ENCODE measurements at places on chromosomes 5 and 9.

GRCh38 chr5:62574599-62574998 lies 4.0 kb upstream of the LRRC70 start:
- DNase-seq: no peak

DNA sequence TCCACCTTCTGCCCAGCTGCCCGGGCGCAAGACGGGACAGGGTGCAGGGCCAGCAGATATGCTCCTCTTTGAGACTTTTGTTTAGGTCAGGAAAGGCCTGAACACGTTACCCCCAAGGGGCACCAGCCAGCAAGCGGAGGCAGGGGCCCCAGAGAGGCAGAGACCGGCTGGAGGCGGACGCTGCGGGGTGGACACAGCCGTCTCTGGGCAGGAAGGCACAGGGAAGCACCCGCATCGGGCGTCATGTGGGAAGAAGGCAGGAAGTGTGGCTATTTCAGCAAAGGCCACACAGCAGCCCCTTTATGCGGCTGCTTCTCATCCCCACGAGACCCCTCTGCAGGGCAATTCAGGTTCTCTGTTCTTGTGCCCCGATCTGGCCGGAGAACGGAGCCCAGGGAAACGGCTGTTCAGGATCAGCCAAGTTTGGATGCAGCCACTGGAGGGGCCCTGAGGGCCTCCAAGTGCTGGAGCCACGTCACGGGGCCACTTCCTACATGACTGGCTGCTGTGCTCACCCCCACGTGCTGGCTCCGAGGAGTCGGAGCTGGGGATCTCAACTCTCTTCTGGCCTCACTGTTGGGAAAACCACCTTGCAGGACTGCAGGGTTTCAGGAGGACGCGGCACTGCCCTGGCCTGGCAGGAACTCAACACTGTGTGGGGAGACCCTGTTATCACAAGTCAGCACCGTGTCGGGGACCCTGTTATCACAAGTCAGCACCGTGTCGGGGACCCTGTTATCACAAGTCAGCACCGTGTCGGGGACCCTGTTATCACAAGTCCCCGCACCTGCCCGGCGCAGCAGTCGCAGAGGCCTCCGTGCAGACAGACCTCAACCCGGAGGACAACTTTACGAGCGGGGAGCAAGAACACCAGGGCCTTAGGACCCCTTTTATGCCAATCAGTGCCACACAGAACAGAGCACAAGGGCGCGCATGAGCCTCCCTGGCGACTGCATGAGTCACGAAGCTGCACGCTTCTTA lies 44.4 kb downstream of the SLC12A7 start:
- peak; percentile 52 for DNase-seq

DNA sequence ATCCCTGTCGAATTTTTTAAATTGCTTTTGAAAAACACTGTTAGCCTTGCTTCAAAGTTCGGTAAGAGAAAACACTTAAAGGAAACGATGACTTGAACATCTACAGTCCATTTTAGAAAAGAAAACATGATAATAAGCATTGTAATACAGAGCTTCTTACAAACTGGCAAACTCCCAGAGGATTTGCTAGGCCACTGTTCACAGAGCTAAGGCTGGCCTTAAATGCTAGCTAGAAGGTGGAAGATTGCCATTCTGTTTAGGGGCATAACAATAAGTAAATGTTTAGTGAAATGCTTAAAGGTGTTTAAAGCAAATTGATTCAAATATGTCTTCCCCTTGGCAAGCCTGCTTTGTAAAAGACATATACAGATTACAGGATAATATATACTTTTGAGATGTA lies 169.6 kb downstream of the TLE4 start:
- DNase-seq: no peak

DNA sequence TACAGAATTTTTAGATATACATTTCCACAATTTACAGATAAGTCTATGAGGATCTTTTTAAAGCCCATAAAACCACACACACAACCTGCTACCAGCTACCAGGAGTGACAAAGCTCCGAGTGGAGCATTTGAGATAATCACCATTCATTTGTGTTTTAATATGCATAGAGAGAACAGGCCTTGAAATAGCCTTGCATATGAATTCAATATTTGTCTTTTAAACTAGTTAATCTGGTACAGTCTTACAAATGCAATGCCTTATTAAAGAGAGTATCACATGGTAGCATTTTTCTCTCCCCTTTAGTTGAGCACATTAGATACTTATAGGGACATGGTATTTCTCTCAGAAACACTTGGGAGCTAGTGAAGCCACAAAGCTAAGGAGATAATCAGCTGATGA lies 49.1 kb downstream of the SEMA5A start:
- DNase-seq: no peak

DNA sequence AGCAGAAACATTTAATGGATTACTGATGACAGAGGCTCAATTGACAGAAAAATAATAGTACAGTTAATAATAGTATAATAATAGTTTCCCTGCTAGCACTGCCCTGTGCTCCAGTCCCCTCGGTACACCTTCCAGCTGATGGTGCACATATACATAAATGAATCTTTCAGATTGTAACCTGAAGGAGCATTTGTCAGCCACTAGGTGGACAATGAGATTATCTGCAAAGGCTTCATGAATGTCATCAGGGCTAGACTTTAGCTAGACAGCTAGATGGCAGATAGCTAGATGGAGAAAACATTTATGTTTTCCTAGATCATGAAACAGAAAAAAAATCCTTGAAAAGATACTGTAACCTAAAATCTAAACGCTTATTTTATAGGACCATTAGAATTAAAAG lies 304.4 kb upstream of the SMC2 start:
- no peak for DNase-seq

DNA sequence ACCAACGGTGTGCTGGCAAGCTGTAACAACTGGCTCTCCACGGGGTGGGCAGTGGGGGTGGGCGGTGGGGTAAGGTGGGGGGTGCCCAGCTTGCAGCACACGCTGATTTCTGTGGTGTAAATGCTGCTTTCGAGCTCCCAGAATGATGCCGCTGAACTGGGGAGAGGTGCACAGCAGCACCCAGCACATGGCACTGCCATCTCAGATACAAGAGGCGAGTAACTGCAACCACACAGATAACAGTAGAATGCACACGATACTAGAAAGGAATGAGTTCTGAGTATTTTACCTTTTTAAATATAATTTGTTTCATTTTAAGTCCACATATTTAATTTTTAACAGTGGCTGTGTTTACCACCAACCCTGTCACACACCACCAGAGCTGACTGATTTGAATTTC lies 87.9 kb downstream of the SEMA4D start:
- no peak for DNase-seq

DNA sequence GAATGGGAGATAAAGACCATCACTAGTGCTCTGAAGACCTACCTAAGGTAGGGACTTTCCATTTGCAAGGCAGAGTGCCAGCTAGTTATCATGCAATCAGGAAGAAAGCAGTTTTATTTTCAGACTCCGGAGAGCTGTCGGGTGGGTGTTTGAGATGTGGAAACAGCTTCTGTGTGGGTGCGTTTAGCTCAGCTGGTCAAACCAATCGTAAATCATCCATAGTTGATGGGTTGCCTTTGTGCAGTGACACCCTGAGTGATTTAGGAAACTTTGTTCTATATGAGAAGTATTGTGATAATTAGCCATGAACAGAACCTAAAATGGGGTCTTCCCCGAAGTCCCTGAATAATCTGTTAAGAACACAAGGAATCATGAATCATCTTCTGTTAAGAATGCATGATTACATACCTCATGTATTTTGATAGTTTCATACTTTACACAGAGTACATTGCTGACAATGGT lies 284.3 kb downstream of the ARHGAP26 start:
- DNase-seq: no peak

- DNase-seq: no peak
Measured at GRCh38 chr5:132446621-132447020, 44.0 kb downstream of the IRF1 start.

GRCh38 chr5:99587983-99588382 lies 659.2 kb upstream of the CHD1 start:
- no peak for DNase-seq

GRCh38 chr5:58150926-58151325 lies 309.0 kb downstream of the PLK2 start:
- no peak for DNase-seq

DNA sequence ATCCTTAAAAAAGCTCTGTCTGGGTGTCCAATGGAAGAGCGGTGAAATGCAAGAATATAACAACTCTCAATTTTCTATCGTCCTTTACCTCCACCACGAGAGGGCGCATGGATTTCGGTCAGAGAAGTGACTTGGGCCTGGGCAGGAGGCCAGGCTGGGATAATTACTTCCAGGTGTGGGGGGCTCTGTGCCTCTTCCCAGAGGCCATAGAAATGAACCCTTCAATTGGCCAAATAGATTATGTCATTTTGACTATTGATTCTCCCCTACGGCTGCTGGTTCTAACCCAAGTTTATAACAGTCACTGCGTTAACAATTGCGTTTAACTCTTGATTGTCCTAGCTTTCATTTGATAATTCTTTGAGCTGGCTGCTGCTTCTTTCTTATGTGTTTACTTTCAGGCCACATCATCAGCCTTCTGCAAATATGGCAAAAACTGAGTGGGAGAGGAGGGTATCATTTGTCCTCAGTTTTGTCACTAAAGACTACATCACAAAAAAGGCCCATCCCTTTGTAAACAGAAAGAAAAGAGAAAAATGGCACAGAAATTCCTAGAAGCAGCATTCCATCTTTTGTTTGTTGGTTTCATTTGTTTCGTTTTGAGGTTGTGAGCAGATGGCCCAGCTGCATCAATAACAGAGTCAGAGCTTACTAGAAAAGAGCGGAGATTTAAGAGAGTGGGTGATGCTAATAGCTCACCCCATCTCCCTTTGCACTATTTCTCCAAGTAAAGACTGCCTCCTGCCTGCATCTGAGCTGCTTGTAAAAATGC lies 45.4 kb upstream of the ZFR start:
- peak; percentile 59 for DNase-seq

DNA sequence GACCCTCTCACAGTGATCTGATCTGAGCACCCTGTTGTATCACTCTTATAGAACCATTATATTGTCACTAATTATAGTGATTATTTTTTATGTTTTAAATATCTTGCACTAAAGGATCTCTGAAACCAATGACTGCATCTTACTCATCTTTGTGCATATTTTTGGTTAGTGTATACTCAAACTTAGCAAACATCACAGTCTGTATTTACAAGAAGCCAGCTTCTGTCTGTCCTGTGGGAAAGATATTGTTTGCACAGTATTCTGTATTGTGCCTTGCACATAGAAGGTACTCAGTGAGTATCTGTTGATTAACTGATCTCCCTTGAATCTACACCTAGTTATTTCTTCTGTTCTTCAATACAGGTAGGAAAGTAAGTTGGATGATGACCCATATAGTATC lies 131.5 kb downstream of the PAM start:
- no peak for DNase-seq

DNA sequence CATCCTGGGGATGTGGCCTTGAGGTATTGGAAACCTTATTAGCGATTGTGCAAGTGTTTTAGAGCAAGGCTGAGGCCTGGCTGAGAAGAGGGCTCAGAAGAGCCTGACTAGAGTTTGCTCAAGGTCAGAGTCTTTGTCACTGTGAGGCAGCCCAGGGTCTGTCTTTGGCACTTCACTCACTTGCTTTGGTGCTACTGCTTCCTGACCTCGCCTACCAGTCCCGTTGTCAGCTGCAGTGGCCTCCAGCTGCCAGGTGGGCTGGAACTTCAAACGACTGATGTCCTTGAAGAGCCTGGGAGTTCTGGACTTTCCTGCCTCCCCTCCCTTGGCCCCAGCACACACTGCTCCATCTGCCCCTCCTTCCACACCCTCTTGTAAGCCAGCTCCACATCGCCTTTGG lies 228.0 kb downstream of the SNX18 start:
- no peak for DNase-seq

GRCh38 chr5:17090839-17091238 lies 126.6 kb upstream of the BASP1 start:
- no peak for DNase-seq

DNA sequence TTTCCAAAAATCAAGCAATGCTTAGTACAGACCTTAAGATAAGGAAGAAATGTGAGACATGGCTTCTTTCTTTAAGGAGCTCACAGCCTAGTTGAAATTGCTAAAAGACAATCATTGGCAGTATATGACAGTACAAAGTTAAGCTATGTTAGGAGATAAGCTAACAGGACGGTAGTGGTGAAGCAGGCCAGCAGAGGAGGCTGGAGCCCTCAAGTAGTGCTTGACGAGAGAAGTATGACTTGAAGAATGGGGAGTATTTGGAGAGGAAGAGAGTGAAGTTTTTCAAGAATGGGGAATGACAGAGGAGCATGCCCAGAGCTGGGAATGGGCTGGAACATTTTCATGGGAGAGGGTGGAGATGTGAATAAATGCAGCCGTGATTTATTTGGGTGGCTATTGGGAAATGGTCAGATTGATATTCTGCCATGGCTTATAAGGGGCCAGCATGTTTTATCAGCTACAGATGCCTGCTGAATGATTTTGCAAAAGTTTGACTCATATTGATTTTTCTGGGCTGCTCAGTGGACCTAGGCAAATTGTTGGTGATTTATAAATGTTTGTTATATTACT lies 43.7 kb downstream of the LURAP1L start:
- DNase-seq: no peak

GRCh38 chr9:112819635-112820496 lies 69.3 kb downstream of the SNX30 start:
- DNase-seq: peak; percentile 34

GRCh38 chr5:132008961-132009680 lies 2.3 kb downstream of the ACSL6 start:
- no peak for DNase-seq

DNA sequence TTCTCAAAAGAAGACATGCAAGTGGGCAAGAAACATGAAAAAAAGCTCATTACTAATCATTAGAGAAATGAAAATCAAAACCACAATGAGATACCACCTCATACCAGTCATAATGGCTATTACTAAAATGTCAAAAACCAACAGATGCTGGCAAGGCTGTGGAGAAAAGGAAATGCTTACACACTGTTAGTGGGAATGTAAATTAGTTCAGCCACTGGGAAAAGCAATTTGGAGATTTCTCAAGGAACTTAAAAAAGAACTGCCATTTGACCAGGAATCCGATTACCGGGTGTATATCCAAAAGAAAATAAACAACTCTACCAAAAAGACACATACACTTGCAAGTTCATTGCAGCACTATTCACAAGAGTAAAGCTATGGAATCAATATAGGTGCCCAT lies 595.4 kb upstream of the RIOK2 start:
- no peak for DNase-seq

GRCh38 chr5:28517691-28518090 lies 1479.3 kb upstream of the CDH9 start:
- no peak for DNase-seq

- DNase-seq: peak; percentile 25
Measured at GRCh38 chr9:83708515-83709158, 879 bp upstream of the UBQLN1 start.

- DNase-seq: no peak
Measured at GRCh38 chr9:98185021-98185567, 7.3 kb downstream of the CORO2A start.

- no peak for DNase-seq
Measured at GRCh38 chr9:112495614-112496013, 9.0 kb downstream of the KIAA1958 start.

DNA sequence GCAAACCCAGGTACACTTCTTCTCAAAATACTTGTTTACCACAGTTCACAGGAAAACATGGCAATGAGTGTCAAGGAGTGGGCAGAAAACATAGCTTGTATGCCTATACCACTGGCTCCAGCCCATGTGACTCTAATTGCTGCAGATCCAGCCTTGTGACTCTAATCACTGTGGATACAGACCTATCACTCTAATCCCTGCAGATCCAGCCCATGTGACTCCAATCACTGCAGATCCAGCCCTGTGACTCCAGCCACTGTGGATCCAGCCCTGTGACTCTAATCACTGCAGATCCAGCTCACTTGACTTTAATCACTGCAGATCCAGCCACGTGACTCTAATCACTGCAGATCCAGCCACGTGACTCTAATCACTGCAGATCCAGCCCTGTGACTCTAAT lies 366.3 kb upstream of the IRX4 start:
- DNase-seq: no peak
